ENCODE measurements at places on chromosomes 13 and 19.
A peak's percentile ranks its signal among the peaks of the same experiment; 100 is the strongest.

DNA sequence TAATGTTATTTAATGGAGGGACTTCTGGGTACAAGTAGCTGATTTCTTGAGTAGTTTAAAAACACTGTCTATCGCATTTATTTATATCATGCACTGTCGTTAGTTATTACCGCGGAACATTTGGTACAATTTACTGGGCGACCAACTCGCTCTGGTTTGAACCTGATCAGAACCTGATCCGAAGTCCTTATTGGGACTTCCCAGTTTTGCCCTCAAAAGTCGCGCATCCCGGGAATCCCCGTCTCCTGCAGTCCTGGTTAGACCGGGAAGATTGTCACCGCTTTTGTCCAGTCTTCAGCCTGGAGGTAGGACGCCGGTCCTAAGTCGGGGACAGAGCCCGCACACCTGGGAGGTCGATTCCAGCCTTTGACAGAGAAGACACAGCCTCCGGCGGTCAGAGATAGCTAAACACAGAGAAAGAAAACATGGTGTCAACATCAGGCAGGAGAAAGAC is 694 bp downstream of the CLN5 start:
- DNase-seq: peak; percentile 35

GRCh38 chr19:2750808-2751437 is 11.1 kb upstream of the SLC39A3 start:
- no peak for DNase-seq

GRCh38 chr19:50712833-50713232 is 6.8 kb downstream of the SHANK1 start:
- no peak for DNase-seq

- no peak for DNase-seq
Observed at GRCh38 chr13:34815526-34815925, 126.5 kb upstream of the NBEA start.

DNA sequence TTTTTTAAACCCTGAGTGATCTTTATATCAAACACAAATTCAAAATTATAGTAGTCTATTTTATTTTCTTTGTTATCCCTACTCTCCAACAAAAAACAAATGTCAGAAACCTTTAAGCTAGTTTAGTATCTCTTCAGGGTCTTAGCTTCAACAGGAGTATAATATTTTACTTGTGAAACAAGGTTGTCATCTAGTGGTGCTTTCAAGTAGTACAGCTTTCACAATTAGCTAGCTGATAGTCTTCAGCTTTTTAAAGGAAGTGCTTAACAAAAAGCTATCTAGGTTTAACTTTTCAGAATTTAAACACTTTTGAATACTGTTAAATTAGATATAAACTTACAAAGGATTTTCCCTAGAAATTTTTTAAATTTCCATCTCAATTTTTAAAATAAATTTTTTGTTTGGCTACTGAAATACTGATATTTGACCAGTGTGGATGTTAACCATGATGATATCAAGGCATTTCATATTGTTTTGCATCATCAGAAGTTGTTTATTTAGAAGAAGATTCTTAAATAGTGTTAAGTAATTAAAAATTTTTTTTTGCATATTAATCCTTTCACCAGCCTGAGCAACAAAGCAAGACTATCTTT is 34.2 kb downstream of the TDRD3 start:
- peak; percentile 58 for DNase-seq

DNA sequence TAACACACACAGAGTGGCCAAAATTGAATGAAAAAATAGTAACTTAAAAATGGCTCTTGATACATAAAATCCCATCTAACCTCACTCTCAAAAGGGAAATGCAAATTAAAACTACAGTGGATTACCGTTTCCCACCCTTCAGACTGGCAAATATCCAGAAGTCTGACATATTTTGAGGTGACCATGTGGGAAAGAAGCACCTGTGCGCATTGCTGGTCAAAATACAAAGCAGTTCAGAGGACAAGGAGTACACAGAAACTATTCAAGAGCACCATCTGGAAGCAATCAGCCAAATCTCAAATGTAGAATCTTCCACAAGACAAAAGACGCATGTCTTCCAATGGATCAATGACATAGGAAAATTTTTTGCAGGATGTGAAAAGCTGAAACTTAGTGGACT is 23.2 kb downstream of the NALCN start:
- DNase-seq: no peak

- DNase-seq: peak; percentile 5
Observed at GRCh38 chr13:83503424-83503823, 378.9 kb downstream of the SLITRK1 start.

GRCh38 chr13:88068316-88068715 is 397.1 kb downstream of the SLITRK5 start:
- DNase-seq: no peak
